ENCODE measurements at places on chromosomes 2 and 18. TPM values are rescaled to one million over a fixed set of nuclear protein-coding genes. Genes with fewer than 3 reads are reported as not detected.

DNA sequence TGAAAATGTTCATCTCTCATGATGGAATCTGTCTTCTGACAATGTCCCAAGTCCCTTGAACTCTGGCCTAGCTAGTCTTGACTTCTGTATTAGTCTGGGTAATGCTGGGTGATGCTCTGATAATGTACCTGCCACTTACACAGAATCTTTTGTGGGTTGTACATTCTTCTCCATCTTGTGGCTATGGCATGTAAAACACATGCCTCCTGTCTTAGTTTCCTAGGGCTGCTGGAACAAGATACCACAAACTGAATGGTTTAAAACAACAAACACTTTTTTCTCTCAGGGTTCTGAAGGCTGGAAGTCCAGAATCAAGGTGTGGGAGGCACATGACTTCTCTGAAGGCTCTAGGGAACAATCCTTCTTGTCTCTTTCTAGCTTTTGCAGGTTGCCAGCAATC lies 57.1 kb downstream of the RAPGEF4 start:
- DNase-seq = no peak

Gene SLC16A14
- polyA plus RNA-seq = 4.9 TPM

DNA sequence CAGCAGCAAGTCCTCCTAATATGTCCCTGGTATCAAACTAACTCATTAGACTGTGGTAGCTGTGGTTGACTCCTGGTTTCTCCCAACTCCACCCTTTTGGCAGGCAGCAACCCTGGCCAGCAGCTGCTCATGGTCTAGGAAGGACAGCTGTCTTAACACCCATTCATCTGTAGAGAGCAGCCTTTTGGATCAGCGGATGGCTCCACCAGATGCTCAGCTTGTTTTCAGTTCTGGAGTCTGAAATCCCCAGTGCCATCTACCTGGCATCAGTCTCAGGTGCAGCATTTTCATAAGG lies 100.5 kb downstream of the SPOPL start:
- no peak for DNase-seq

- DNase-seq = no peak
Measured at GRCh38 chr18:23238651-23239349, 103.5 kb downstream of the CABLES1 start.

Measured in urinary bladder (tissue), 4 donors.